Stimulated activated CD8-positive, alpha-beta memory T cell treated with anti-CD3 and anti-CD28 coated beads, Interleukin-7, amount 100 ng/mL, for 48 hours (primary cell): ENCODE measurements at places on chromosomes 1 and 21.

- DNase-seq, result peak; percentile 15
These were observed at the start of gene CFAP126 for GRCh38 chr1:161367684-161368400. Gene CFAP126, minus strand, starts transcription at chr1:161367876. Its CDS starts 8 bp downstream, at chr1:161367868.

DNA sequence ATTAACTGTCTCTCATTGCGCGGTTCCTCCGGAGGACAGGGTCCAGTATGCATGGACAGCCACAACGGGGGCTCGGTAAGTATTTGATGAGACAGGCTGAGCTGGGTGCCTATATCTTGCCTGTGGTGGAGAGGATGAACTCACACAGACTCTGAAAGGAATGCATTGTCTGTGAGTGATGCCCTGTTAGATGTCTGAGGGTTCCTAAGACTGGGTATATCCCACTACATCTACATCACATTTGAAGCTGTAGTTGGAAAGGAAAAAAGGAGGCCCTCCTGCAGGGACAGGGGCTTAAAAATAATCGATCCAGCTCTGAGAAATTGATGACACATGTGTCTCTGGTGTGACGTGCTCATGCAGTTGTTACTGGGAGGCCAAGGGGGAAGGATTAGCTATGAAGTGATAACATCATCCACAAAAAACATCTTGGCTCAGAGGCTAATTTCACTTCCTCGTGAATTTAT, 1.9 kb downstream of the ADARB1 start:
- no peak for DNase-seq

GRCh38 chr1:18182398-18183160, 75.0 kb downstream of the IGSF21 start:
- no peak for DNase-seq

GRCh38 chr1:197781968-197782721, 6.9 kb upstream of the DENND1B start:
- no peak for DNase-seq

DNA sequence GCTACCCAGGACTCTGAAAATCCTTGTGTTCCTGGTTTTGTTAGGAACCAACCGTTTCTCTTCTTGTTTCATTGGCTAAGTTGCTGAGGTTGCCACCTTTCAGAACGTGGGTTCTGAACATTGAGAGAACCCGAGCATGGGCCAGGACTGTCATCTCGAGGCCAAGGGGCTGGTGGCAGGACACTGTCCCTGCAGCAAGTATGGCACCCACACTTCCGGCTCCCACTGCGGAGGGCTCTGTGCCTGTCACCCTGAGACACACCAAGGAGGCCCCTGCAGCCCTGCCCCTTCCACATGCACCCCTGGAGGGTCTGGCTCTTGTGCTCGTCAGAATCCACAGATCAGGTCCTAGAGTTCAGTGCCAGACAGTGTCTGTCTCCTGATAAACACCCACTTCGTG, 39.1 kb upstream of the LRRC3 start:
- no peak for DNase-seq

DNA sequence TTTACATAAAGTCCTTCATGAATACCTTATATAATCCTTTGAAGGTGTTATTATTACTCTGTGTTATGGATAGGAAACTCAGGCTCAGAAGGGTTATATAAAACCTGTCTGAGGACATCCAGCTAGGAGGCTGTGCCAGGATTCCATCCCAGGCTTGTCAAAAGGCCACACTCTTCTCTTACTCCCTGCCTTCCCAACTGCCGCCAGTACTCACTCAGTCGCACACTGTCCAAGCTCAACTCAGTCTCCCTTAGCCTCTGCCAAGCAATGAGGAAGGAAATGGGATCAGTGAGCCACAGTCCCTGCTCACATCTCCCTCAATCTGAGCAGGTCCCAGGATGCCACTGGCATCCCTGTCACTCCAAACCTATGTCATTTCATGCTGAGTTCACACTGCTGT, 94.4 kb downstream of the NAV1 start:
- DNase-seq, result no peak

- DNase-seq, result no peak
These were observed 260.8 kb downstream of the GPATCH2 start for GRCh38 chr1:217369996-217370551.

GRCh38 chr21:15095326-15095725, 30.5 kb upstream of the NRIP1 start:
- no peak for DNase-seq

DNA sequence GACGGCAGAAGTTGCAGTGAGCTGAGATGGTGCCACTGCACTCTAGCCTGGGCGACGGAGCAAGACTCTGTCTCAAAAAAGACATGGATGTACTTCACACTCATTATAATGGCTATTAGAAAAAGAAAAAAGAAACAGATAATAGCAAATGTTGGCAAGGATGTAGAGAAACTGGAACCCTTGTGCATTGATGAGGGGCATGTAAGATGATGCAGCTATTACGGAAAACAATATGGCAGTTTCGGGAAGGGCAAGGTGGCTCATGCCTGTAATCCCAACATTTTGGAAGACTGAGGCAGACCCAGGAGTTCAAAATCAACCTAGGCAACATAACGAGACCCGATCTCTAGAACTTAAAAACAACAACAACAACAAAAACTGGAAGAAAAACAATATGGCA, 22.3 kb downstream of the TRIT1 start:
- no peak for DNase-seq

- DNase-seq, result peak; percentile 85
These were observed at the start of gene DNAJC8 for GRCh38 chr1:28232558-28233263. Gene DNAJC8, minus strand, starts transcription at chr1:28233029. Its CDS starts 31 bp downstream, at chr1:28232998.

- no peak for DNase-seq
These were observed 54.2 kb upstream of the PRKACB start for GRCh38 chr1:84089867-84090266.

DNA sequence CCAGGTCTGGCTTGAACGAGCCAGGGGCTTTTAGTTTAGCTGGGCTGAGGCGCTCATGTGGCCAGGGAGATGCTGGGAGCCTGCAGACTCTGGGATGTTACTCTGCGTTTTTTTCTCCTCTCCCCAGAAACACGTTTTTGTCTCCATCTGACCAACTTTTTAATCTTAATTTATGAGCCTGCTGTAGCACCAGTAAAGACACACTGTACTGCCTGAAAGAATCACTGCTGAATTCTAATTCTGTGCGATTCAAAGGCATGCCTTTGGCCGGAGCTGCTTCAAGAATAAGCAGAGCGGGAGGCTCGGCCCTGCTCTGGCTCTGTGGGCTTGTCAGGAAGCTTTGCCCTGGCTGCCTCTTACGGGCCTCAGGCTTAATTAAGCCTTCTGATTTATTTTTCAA, 129.5 kb downstream of the CAMTA1 start:
- DNase-seq, result no peak

DNA sequence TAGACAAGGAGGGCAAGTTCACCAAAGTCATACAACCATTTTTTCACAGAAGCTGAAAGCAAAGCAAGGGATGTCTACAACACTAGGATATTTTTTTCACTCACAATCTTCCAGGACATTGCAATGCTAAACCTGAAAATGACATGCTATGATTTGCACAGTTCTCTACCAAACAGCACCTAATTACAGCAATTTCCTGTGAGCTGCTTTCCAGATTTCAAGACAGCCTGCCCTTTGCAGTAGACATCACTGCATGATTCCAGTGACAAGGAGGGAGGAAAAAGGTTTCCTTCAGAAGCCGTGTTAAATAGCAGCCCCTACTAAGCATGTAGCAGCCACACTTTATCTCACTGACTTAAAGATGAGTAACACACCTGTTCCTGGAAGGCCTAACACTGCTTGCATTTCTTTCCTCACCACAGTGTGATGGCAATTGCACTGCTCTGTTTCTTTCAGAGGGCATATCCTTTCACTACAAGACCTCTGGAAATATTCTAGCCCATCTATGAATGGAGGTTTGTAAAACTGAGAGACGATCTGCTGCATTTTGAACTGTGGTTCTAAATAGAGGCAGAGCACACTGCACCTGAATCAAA, 97.1 kb downstream of the DUSP10 start:
- no peak for DNase-seq

DNA sequence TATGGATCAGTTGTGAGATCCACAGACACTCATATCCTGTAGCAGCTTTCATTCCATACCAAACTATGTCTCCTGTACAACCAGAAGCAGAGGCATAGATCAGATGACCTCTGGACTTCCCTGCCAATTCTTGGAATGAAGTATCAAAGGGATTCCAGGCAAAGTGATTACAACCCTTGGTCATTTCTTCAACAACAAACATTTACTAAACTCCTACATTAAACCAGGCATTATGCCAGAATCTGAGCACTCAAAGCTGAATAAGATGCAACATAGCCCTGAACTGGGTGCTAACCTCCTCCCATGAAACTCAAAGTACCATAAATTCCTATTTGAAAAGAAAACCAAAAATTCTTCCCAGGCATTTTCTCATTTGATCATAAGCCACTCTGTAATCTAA, 121.2 kb upstream of the SGIP1 start:
- no peak for DNase-seq

GRCh38 chr1:12556368-12556930, 61.6 kb downstream of the DHRS3 start:
- no peak for DNase-seq

- no peak for DNase-seq
These were observed 20.4 kb upstream of the TTC4 start for GRCh38 chr1:54695221-54695620.

GRCh38 chr1:234839663-234840062, 229.7 kb upstream of the IRF2BP2 start:
- no peak for DNase-seq

GRCh38 chr1:44964396-44964795, 22.0 kb downstream of the EIF2B3 start:
- no peak for DNase-seq

GRCh38 chr1:104648269-104648691, 898.6 kb downstream of the AMY1C start:
- no peak for DNase-seq

GRCh38 chr1:219461981-219462400, 150.9 kb downstream of the ZC3H11B start:
- DNase-seq, result no peak

GRCh38 chr1:67888216-67889106, 55.2 kb upstream of the GNG12 start:
- no peak for DNase-seq

DNA sequence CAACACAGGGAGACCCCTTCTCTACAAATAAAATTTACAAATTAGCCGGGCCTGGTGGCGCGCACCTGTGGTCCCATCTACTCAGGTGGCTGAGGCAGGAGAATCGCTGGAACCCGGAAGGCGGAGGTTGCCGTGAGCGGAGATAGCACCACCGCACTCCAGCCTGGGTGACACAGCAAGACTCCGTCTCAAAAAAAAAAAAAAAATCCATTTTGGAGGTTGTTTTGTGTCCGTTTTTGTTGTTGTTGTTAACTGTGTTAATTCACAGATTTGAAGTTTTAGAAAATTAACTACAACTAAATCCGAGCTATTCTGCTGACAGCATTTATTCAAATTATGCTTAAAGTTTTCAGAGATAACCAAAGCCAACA, 618 bp downstream of the CLCC1 start:
- DNase-seq, result no peak

DNA sequence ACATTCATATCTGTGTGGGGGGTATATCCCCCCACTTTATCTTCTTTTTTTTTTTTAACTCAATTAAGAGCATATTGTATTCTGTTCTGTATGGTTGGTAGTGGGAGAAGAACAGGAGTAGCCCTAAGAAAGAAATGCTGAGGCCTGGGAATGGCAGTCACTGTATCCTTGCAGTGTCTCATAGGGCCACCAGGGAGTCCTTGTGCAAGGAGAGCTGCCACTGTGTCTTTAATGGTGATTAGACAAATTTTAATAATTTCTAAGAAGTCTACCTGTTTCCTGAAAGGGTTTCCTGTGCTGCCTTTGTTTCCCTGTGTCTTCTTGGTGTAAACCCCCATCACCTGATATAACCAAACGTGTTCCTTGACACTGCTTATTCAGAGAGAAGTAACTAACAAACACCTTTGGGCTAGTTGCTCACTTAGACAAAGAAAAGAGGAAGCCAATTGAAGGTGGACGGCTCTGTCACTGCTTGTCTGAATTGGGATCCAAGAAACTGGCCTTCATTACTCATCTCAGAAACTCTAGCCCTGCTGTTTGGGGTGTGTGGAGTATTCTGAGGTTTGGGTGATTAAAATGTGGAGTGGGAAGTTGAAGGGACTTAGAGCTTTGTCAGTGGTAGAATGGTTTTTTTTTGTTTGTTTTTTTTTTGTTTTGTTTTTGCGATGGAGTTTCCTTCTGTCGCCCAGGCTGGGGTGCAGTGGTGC, 15.2 kb downstream of the GIPC2 start:
- no peak for DNase-seq

DNA sequence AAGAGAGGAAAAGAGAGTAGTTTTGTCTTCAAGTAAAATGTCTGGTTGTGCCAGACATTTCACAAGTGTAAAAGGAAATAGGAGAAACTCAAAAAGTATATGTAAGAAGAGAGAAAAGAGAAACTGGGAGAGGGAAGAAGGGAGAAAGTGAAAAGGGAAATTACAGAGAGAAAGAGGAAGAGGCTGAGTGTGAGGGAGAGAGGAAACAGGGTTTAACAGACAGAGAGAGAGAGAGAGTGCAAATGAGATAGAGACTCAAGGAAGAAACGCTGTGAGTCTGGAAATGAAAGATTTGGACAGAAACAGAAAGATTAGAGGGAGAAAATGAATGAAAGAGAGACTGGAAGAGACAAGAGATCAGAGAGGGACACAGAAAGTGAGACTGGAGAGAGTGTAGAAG, 806.2 kb downstream of the PLA2G4A start:
- DNase-seq, result no peak

DNA sequence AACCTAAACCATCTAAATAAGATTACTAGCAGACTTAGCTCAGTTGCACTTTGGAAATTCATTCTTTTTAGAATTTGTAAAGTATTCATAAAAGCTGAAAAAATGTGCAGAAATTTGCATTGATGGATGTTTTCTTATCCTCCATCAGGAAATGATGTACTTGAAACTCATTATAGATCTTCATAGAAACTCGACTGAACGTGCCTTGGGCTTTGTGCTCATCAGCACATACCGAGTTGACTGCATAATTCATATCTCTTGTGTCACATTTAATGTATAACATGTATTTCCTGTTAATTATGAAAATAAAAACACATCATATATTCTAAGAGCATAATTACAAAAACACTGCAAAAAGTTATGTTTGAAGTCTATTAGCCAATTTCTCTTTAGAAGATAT, 290.9 kb upstream of the NR5A2 start:
- no peak for DNase-seq

GRCh38 chr1:235002706-235003300, 125.8 kb downstream of the TOMM20 start:
- DNase-seq, result no peak

- DNase-seq, result no peak
These were observed 37.1 kb upstream of the COL11A1 start for GRCh38 chr1:103145449-103145848.
